GM06990 (cell line): ENCODE measurements at places on chromosomes 5 and 9.

GRCh38 chr5:177537389-177538361 lies 16.7 kb downstream of the FAM193B start:
- no peak for DNase-seq

- DNase-seq, result no peak
Observed at GRCh38 chr9:131743096-131743495, 3.2 kb upstream of the RAPGEF1 start.

DNA sequence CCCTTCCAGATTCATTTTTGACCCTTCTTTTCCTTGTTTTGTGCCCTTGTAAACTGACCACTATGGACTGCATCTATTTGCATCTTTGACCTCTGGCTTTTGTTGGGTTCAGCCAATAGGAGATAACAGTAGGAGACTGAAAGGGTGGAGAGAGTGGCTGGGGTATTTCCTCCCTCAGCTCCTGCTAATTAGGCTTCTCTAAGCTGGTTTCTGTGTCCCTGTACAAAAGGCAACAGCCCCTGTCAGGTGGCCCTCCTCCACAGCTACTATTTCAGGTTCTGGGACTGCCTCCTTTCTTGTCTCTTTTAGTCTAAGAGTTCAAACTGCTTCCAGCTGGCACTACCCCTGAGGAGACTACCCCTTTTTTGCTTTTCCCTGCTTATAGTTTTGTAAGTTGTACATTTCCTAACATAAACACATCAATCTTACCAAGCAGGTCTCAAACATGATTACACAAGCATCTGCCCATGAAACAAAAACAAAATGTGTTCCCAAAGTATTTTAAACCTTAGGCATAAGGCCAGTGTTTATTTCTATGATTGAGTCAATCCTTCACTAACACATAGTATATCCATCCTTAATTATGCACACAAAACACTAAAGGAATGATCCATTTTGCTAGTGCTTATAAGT lies 262.0 kb upstream of the TRPM3 start:
- no peak for DNase-seq

DNA sequence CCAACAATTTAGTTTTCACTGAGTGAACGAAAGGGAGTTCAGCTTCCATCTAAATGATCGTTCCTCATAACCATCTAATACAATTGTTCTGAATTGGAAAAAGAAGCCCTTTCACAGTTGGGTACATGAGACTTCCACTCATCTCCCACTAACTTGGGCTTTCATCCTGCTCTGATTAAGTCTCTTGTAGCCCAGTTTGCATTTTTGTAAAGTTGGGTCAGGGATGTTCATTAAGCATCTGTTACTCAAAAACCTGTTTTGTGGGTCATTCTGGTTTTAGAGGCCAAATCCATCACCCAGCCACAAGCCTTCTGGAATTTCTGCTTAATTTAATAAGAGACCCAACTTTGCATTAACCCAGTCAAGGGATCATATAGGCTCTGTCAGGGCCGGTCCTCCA lies 385.3 kb downstream of the BNC2 start:
- DNase-seq, result no peak

DNA sequence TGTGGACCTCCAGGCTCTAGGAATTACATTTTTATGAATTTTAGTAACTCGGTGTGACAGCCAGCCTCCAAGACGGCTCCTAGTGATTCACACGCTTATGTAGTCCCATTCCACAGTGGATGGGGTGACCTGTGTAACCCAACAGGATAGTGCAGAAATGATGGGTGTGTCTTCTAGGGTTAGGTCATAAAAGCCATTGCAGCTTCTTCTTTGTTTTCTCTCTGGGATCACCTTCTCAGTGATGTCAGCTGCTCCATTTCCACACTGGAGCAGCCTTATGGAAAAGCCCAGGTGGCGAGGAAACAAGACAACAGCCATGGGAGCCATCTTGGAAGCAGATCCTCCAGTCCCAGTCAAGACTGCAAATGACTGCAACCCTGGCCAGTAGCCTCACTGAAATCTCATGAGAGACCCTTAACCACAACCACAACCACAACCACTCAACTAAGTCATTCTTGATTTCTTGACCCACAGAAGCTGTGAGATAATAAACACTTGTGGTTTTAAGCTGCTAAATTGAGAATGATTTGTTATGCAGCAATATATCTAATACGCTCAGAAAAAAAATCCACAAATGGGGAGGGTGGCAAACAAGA lies 5.1 kb upstream of the GNPDA1 start:
- peak; percentile 51 for DNase-seq

DNA sequence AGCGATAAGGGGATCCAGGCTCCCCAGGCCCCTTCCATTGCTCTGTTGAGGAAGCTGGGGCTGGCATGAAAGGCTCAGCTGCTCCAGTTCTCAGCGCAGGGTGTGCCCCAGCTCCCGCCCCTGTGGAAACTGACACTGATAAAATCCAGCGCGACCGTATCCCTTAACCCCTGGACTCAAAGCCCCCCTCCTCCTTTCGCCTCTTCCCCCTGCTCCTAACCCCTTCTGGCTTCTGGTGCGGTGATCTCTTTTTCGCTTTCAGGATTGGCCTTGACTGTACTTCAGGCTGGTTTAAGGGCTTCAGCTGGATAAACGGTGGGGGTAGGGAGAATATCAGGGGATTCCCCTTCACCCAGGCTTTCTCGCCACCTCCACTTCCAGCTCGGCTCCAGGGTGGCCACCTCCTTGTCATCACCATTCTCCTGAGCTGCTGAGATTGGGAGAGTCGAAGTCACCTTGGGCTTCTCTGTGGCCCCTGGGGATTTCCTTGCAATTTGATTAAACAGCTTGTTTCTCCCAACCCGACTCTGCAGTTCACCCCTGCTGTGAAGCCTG lies 843 bp downstream of the BSPRY start:
- DNase-seq, result no peak

- no peak for DNase-seq
Observed at GRCh38 chr5:77545285-77545684, 53.2 kb upstream of the WDR41 start.

GRCh38 chr5:179229331-179229831 lies 115.9 kb downstream of the ADAMTS2 start:
- no peak for DNase-seq
